CD14-positive monocyte (primary cell): ENCODE measurements at places on chromosomes 1 and 21.
A peak's percentile ranks its signal among the peaks of the same experiment; 100 is the strongest.

DNA sequence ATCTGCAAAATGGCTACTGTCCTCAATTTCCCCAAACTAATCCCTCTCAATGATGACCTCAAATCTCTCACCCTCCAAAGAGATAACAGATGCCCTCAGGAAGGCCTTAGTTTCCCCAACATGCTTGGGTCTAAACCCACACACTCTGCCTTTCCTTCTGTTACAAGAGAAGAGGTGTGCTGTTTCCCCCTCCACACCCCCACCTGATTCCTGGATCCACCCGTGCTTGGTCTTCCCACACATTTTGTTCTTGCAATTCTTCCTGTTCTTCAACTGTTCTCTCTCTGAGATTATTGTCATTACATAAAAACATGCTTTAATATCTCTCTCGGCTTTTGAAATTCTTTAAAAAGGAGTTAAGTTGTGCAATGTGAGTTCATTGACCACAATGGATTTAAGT, 5.7 kb upstream of the CBR3 start:
- no peak for DNase-seq

GRCh38 chr1:183023146-183023600, at the start of gene LAMC1:
LAMC1 (plus strand) TSS chr1:183023420; CDS start chr1:183023717, 297 bp downstream.
- no peak for DNase-seq

DNA sequence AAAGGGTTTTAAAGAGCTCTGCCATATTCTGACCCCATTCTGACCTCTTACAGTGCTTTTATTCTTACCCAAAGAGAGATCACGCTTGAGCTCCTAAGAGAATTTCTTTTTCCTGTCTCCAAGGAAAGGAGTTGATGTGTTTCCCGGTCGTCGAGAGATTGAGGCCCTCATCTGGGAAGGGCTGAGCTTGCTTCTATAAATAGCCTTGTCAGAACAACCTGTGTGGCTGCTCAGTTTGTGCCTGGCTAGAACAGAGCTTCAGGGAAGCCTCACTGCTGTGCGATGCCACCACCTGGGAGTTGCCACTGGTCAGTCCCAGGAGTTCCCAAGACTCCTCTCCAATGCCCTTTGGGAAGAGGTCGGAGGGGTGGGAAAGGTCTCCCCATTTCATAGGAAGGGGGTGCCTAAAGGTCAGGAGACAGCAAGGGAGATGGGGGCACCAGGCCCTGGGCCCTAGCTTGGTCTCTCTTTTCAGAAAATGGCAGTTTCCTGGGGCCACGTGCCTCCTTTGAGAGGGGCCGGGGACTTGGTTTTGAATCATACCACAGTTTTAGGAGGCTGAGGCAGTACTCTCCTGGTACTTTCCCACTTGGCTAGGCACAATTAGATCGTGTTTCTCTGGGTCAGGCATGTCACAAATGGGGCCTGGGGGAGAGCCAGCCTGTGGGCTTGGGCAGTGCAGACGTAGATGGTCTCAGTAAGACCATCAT, 52.1 kb downstream of the EIF2D start:
- peak; percentile 23 for DNase-seq

- DNase-seq, result no peak
Measured at GRCh38 chr1:114103992-114104391, 49.7 kb downstream of the SYT6 start.

GRCh38 chr1:197103300-197103699, 36.2 kb upstream of the F13B start:
- DNase-seq, result no peak
